ENCODE measurements at places on chromosomes 1 and 21. TPM values are rescaled to one million over a fixed set of nuclear protein-coding genes. Genes with fewer than 3 reads are reported as not detected.

MAP10 gene
- total RNA-seq: 9.8 TPM

- no peak for DNase-seq
Measured at GRCh38 chr1:150551051-150551783, 2.0 kb downstream of the ADAMTSL4 start.

SLC25A34 gene
- 6.9 TPM for total RNA-seq

GRCh38 chr1:46448109-46448911, 41.3 kb upstream of the DMBX1 start:
- no peak for DNase-seq

DNA sequence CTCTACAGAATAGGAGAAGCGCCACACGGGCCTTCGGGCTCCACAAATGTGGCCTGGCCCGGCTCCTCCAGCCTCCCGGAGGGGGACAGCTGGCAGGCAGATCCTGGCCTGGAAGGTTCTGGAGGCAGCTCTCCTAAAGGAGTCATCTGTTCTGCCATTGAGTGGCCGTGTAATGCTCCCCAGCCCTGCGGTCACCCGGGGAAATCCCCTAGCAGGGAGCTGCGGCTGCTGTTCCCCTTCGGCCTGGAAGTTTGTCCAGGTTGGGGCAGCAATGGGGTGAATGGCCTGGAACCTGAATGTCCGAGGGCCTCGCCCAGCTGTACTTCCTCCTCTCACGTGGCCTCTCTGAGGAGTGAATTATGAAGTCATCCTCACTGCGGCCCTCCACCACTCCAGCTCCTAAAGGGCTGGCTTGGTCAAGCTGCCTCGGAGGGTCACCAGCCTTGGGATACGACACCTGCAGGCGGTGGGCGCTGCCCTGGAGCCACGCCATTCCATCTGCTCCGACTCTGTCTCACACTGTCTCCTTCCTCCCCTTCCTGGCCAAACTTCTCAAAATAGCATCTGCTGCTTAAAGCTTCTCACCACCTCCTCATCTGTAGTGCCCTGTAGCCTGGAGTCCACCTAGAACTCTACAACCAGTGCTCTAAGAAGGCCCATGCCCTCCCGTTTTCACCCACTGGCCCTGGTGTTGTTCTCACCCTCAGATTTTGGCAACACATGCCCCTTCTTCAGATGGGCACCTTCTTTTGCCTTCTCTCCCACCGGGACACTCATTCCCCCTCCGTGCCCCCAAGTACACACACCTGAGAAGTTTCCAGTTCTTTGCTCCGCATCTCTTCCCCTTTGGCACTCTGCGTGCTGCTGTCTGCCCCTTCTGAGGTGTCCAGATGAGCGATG, 54.4 kb upstream of the TMPRSS2 start:
- DNase-seq: peak; percentile 21

DNA sequence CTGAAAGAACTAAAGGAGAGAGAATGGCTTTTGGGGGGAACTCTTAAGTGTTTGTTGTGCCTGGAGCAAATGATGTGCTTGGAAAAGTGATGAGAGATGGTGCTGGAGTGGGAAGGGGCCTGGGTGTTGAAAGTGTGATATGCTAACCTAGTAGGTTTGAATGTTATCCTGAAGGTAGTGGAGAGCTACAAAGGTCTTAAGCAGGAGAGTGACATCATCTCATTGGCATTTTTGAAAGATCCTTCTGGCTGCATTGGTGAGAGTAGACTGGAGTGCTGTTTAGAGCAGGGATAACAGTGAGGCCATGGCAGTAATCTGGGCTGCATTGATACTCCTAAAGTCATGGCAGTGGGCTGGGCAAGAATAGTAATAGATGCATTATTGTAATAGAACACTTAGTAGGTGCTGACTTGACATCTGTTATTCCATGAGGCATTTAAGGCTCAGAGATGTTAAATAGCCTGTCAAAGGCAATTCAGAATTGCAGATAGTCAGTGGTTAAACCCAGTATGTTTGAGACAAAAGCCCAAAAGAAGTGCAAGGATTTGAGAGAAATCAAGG, 44.5 kb downstream of the MDM4 start:
- DNase-seq: peak; percentile 25

DNA sequence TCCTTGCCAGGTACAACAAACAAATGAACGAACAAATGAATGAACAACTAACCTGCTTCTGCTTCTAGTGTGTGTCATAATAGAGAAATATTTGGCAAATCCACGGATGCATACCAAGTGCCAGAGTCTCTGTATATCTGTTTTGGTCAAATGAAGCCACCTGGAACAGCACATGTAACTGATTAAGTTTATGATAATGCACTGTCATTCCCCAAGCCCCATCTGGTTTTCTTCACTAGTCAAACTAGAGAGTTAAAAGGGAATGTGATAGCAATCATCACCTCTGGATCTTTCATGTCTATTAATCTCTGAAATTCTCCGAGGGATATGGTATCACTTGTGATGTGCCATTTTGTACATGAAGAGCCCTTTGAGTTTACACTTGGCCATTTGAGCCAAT, 21.0 kb upstream of the SCAF4 start:
- no peak for DNase-seq

- no peak for DNase-seq
Measured at GRCh38 chr1:6220236-6220635, 14.3 kb downstream of the RNF207 start.

DNA sequence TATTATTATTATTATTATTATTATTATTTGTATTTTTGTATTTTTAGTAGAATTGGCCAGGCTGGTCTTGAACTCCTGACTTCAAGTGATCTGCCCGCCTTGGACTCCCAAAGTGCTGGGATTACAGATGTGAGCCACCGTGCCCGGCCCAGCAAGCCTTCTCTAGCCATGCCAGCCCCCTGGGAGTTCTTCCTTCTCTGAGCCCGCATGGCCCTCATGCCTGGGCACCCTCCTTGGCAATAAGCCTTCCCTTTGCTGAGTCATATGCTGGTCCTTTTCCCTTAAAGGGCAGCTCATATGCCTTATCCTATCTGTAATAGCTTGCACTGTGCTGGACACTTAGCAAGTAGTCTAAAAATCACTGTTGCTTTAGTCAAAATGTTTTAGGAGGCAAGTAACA, 8.5 kb upstream of the NBL1 start:
- no peak for DNase-seq

DNA sequence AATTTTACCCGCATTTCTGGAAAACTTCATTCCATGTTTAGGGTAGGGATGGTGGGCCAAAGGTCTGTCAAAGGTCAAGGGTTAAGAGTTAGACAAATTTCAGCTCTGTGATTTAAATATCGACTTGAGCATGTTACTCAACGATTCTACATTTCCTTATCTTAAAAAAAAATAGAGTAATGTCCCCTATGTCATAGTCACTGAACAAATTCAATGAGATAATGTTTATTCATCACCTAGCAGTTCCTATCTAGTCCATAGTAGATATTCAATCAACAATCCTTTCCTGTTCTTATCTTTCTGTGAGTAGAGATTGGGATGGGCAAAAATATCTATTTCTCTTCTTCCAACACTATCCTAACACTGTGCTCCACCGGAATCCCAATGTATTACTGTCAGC, 1.1 kb upstream of the DYNLT5 start:
- no peak for DNase-seq

DNA sequence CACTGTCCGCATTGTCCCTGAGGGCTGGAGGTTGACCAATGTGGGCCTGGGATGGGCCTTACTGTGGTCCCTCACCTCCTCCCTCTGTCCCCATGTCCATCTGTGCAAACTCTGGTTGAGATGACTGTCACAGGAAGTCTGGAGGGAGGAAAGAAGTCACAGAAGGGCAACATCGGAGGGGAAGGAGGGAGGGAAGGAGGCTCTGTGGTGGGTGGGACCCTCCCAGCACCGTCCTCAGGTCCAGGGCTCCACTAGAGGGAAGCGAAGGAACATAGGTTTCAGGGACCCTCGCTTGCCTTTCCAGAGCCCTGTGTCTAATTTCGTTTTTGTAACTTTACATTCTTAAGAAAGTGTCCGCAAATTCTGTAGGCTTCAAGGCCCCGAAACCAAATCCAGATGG, 111.3 kb upstream of the SLC44A3 start:
- DNase-seq: no peak

DNA sequence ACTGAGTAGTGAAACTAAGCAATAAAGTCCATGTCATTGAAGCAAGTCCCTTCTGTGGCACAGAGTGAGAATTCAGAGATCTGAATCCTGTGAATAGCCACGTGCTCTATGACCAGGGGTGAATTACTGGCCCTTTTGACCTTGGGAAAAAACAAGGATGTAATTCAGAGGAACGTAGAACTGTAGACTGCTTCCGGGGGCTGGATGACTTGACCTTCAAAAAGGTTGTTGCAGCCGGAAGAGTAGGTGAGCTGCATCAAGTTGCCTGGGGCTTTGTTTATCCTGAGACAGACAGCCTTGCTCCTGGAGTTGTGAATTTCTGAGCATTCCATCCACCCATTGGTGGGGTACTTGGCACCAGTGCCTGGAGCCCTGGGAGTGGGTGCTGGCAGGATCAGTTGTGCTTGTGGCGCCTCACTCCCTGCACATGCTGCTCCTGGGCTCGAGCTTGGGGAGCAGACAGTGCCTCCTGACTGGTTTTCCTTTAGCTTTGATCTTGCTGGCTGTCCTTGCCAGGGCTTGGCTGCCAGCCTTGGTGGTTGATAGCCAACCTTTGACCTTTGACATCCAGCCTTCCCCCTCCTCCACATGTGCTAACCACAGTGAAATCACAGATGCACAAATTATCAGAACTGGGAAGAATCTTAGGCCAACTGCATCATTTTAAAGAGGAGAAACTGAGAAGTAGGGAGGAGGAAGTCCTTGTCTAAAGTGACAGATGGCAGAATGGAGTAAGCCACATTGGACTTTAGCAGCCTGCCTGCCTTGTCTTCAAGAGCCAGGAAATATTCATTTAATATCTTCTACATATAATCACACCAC, 16.2 kb upstream of the MYOG start:
- DNase-seq: no peak

IGSF3 gene
- total RNA-seq: 130 TPM

DNA sequence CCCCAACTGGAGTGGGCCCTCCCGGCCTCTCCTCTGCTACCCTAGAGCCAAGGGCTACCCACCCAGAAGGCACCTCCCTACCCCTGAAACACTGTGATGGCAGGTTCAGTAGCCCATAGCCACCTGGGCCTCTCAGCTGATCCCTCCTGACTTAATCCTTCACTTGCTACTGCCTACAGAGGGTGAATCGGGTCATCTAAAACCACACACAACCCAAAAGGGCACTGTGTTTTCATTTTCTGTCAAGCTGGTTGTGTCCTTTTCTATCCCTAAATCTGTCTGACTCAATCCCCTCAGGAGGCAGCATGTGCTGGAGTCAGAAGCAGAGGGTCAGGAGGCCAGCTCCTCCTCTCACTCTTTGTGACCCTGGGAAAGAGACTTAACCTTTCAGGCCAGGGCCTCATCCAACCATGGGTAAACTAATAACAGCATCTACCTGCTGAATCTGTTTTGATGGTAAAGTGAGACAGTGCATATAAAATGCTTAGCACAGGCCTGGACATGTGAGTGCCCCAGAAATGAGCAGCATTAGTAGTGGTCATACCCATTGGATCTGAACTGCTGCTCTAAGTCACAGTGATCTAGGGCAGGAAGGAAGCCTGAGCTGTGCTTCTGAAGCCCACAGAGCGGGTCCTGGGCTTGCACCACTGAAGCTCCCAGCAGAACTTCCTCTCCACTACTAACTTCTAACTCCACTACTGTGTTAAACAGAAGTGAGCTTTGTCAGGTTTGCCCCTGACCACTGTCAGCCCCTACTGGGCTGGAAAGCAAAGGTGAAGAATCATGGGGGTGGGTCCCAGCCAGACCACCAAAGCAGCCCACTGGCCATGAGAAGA, 11.0 kb downstream of the PMVK start:
- no peak for DNase-seq

DNA sequence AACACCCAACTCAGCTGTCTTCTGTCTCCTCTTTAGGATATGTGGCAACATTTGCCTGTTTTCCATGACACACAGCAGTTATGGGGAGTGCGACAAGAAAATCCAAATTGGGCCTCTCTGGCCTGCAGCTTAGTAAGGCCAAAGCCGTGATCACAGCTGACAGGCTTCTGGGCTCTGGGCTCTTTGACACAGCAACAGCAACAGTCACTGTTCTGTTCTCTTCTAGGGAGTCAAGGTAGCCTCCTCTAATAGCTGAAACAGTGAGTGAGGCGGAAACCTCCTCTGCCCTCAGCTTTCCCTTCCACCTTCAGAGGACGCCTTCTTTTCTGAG, 19.0 kb downstream of the CLCA1 start:
- no peak for DNase-seq

GRCh38 chr1:22876359-22877111, 96.1 kb downstream of the LACTBL1 start:
- DNase-seq: no peak

HOOK1 gene
- 10.4 TPM for total RNA-seq

OR2T4 gene
- not detected for total RNA-seq

DNA sequence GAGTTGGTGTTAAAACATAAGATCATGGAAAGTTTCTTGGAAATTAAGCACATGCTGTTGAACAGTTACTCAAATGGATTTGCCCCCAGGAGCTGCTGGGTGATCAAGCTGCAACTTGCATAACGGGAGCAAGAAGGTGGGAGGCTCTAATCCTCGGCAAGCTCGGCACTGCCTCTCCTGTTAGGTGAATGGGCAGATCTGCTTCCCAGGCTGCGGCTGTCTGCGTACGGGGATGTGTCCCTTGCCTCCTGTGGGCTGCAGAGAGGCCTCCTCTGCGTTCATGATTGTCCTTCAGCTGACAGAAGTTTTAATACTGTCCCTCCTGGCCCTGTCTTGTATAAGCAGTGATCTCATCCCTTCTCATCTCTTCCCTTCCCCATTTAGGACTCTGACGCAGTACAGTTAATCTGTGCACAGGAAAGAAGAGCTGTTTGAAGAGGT, 36.7 kb downstream of the ATP1A1 start:
- DNase-seq: no peak

DNA sequence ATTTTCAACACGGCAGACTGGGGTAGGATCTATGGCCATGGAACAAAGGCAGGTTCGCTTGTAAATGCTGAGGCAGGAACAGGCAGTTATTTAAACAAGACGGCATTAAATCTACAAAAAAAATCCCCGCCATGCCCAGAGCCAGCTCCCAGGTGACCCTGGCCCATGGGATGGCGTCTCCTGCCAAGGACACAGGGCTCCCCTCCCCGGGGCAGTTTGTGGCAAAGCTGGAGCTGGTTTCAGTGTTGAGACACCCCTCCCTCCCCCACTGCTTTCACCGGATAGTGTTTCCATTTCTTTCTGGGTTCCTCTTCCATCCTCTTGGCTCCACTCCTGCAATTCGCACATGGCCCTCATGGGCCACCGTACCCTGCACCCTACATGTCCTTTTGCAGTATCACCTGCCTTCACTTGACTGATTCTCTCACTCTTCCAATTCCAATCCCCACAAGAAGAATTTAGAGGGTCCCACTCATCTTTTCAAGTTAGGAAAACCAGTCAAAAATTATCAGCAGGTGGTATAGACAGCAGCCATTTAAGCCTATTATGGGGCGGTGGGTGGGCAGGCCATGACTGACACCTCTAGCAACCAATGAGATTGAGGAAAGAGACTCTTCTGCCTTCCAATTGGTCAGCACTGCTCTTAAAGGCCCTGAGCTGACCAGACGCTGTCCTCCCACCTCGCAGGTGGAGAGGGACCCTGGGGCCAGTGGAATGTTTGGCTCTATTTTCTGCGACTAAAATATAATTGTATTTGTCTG, 52.0 kb downstream of the OLIG1 start:
- peak; percentile 16 for DNase-seq

All from cardiac muscle cell (in vitro differentiated cells and primary cell).